AG08396 (cell line): ENCODE measurements at places on chromosomes 16 and 17.

- no peak for DNase-seq
Observed at GRCh38 chr16:56343661-56344517, 81.5 kb downstream of the AMFR start.

DNA sequence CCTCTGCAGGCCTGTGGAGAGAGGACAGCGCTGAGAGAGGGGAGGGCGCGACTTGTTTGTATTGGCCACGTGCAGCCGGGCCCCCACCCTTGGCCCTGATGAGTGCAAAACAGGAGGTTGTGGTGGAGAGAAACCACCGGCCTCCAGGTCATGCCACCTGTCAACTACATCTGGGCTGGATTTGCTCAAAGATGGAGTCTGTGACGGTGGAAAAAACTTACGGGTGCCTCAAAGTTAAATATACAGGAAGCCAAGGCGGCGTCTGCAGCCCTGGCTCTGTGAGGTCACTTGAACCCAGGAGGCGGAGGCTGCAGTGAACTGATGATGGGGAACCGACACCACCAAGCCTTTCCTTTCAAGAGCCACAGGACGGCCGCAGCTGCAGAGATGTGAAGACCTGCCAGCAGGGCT lies 15.7 kb downstream of the C16orf74 start:
- DNase-seq: no peak

DNA sequence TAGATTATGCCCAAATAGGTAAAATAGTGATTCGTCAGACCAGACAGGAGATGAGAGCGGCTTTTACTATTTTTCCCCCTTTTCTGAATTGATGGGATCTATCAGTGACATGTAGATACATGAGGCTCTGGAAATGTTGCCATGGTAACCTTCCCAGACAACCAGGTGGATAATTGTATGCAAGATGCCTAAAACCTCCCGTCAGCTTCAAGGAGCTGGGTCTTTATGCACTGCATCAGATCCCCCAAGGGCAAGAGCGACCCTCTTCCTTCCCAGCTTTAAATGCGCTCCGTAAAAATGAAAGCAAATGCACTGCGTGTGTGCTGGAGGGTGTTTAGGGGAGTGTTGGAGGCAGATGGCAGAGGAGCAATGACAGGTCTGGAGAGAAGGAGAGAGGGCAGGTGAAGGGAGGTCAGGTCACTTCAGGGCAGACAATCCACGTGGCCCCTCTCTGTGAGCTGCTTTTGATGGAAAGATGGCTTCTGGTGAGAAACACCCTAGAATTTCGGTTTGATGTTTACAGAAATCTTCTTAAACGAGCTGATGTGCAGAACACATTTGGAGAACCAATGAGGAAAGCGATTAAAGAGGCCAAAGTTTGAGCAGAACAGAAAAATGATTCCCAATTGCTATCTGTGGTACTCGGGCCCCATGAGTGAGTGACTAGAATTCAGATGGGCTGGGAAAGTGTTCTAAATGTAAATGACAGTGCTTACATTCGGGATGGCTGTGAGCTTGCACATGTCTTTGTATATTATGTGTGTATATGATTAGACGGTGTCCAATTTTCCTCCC lies 461.7 kb upstream of the HSBP1 start:
- no peak for DNase-seq

GRCh38 chr16:88770461-88771293 lies 14.3 kb downstream of the PIEZO1 start:
- no peak for DNase-seq

DNA sequence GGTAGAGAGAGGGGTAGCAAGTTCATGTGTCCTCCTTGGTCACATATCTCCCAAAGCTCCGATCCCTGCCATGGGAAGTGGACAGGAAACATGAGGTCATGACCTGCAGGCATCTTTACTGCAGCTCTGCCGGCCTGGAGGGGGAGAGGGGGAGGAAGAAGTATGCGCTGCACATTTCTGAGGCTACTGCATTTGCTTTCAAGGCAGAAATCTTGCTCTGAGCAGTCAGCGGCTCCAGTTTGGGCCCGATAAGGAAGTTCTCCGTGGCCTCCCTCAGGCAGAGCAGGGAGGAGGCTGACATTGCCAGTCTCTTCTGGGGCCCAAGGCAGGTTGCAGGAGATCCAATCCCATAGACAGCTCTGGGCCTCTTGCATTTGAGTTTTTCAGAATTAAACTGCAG lies 1.5 kb upstream of the NHERF1 start:
- no peak for DNase-seq

GRCh38 chr16:67017421-67017750 lies 11.6 kb upstream of the CBFB start:
- no peak for DNase-seq

DNA sequence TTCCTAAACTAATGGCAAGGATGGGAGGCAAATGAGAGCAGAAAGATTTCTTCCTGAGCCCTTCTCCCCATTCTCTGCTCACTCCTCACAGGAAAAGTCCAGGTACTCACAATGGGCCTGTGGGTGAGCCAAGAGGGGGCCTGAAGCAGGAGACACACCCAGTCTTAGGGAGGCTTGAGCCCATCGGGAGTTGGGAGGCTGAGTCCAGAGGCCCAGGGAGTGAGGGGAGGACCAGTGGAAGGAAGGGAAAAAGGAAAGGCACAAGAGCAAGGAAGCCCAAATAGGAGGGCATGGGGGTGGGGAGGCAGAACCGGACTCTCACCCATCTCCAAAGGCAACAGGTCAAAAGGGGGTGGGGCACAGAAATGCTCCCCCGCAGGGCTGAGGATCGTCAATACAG lies 68.1 kb upstream of the CNEP1R1 start:
- DNase-seq: no peak

GRCh38 chr16:19578378-19578971 lies 23.0 kb downstream of the VPS35L start:
- peak; percentile 10 for DNase-seq

GRCh38 chr17:73822371-73822770 lies 178.1 kb upstream of the SDK2 start:
- DNase-seq: no peak

DNA sequence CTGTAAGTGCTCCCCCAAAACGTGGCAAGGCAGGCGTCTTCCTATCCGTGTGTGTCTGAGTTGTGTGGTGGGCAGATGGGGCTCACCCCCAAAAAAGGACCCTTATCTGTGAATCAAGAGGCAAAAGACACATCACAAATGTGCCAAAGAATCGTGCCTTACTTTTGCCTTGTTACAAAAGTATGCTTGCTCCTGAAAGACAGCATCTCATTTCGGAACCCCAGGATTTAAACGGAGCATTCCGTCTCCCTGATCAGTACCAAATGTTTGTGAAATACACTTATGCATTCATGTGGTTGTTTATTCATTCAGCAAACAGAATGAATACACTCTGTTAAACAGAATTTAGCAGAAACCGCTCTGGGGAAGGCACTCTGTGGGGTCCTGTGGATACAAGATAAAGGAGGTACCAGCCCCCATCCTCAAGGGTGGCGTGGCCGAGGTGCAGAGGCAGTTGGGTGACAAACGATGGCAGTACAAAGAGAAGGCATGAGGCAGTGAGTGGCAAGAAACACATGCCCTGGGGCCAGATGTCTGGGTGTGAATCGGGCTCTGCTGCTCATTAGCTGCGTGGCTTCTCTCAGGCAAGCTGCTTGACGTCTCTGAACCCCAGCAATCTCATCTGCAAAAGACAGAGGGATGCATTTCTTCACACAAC lies 654 bp downstream of the WFDC1 start:
- DNase-seq: no peak

GRCh38 chr16:97822-98221 lies 19.8 kb downstream of the MPG start:
- peak; percentile 22 for DNase-seq

- no peak for DNase-seq
Observed at GRCh38 chr17:80119839-80120238, 18.5 kb downstream of the GAA start.

DNA sequence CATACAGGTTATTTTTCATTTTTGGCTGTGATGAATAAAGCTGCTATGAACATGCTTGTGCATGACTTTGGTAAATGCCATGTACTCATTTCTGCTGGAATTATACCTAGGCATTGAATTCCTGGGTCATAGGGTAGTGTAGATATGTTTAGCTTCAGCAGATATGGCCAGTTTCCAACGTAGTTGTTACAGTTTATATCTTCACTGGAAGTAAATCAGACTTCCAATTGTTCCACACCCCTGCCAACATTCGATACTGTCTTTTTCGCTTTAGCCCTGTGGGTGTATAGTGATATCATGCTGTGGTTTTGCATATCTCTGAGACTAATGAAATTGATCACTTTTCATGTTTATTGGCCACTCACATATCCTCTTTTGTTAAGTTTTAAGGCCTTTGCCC lies 50.4 kb downstream of the ARHGAP27 start:
- no peak for DNase-seq

GRCh38 chr17:73343168-73343634 lies 31.4 kb upstream of the CDC42EP4 start:
- DNase-seq: peak; percentile 86

DNA sequence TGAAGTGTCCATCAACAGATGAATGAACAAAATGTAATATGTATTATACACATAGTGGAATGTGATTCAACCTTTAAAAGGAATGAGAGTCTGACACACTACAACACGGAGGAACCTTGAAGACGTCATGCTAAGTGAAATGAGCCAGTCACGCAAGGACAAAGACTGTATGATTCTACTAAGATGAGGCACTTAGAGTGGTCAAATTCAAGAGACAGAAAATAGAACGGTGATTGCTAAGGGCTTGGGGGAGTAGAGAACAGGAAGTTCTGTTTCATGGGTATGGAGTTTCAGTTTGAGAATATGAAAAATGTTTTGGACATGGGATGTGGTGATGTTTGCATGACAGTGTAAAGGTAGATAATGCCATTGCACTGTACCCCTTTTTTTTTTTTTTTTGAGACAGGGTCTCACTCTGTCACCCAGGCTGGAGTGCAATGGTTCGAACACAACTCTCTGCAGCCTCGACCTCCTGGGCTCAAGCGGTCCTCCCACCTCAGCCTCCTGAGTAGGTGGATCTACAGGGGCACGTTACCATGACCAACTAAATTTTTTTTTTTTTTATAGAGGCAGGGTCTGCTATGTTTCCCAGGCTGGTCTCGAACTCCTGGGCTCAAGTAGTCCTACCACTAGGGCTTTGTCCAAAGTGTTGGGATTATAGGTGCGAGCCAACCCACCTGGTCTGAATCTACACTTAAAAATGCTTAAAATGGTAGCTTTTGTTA lies 2.9 kb upstream of the CCDC102A start:
- no peak for DNase-seq

GRCh38 chr16:4378161-4378666 lies 6.6 kb downstream of the VASN start:
- no peak for DNase-seq

DNA sequence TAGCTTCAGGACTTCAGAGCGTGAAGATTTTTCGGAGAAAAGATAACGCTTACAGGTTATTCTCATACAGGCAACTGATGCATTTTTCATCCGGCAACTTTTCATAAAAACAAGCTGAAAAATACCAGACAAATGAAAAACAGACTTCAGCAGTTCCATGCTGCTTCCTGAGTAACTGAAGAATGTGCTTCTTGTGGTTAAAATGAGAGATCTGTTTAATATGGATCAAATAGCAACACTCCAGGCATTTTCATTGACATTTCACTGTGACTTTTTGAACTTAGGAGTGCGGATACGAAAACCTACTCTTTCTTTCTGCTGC lies 705 bp upstream of the PITPNC1 start:
- peak; percentile 64 for DNase-seq

DNA sequence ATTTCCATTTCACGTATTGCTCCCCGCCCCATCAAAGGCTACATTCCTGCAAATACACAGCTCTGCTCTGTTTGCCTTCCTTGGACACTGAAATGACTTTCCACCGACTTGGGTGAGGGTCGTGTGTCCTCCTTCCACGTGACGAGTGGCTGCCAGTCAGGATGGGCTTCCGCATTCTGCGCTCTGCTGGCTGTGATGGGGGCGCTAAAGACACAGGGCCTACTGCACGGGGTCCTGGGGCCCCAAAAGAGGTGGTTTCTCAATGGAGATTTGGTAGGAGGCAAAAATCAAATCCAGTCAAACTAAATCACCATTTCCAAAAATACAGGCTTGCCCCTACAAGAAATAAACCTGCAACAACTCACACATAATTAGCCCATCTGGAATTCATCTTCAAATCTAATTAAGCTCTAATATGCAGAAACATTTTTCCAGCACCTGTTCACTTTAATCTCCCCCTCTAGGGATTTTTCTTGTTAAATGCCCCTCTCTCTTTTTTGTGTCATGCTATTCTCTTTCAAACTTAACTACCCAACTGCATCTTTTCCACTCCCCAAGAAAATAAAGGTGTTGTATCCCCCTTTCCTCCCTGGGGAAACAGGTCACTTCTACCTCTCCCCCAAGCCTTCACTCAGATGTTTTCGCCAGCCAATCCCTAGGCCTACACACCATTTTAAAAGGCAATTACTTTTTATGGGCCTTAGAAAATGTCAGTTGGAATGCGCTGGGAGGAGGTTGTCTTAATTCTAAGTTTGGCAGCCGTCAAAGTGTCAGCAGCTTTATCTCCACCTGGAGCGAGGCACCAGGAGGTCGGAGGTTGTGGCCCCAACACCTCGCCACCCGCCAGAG lies 21.9 kb upstream of the FAAP100 start:
- DNase-seq: no peak

DNA sequence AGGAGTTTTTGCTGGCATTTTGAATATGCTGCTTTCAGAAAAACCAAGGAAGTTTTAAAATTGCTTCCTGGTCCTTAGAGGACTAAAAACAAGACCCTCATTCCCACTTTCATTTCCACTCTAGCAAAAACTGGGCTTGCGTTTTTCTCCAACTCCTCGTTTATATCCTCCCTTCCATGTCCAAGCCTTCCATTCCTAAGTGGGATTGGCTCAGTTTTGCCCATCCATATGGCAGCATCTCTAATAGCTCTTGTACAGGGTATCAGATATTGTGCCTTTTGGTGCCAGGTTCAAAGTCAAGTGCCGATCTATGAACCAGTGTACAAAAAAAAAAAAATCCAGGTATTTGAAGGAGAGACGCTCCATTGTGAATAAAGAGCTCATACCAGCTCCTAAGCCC lies 9.9 kb upstream of the TBKBP1 start:
- no peak for DNase-seq

DNA sequence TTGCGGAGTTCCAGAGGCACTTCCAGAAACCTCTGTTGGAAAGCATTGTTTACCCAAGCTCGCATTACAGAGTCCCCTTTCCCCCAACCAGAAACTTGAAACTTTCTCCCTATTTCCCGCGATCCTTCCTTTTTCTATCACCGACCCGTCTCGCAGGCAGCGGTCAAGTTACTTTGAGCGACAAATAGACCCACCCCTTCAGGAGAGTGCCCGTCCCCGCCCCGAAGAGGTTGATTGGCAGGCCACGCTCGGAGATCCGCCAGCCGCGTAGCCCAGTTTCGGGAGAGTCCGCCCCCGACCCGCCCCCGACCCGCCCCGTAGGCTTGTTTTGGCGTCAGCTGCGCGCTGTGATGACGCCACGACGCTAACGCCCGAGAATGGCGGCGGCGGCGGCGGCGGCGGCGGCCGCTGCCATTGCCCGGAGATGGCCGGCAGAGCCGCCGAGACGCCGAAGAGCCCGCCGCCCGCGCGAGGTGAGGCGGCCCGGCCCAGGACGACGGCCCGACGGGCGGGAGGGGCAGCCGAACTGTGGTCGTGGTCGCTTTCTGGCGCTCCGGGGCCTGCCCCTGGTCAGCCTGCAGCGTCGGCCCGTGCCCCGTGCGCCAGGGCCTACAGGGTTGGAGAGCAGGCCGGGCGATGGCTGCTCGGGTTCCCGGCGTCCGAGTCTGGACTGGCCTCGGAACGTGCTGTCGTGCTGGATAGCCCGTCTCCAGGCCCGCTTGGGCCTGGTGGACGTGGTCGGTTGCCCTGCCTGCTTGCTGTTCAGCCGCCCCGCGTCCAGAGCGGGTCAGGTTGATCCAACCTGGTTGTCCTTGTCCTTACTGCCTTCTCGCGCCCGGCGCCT lies at the start of gene PSKH1:
TSS of gene PSKH1 (plus strand) at position 356 of the 844 bp plus-strand sequence. CDS start 15,496 bp downstream, outside the sequence.
- DNase-seq: peak; percentile 99
